ENCODE measurements at places on chromosomes 1 and 21.

- DNase-seq = no peak
Observed at GRCh38 chr21:31030367-31031106, 7.7 kb downstream of the KRTAP19-8 start.

- DNase-seq = no peak
Observed at GRCh38 chr1:222893255-222893654, 78.4 kb downstream of the DISP1 start.

- no peak for DNase-seq
Observed at GRCh38 chr1:182587666-182588499, 1.2 kb downstream of the RNASEL start.

- no peak for DNase-seq
Observed at GRCh38 chr1:196255762-196256161, 352.5 kb downstream of the KCNT2 start.

GRCh38 chr1:43464681-43465504, 11.2 kb upstream of the HYI start:
- DNase-seq = peak; percentile 55

GRCh38 chr1:206769304-206769731, 1.3 kb upstream of the IL19 start:
- DNase-seq = no peak

DNA sequence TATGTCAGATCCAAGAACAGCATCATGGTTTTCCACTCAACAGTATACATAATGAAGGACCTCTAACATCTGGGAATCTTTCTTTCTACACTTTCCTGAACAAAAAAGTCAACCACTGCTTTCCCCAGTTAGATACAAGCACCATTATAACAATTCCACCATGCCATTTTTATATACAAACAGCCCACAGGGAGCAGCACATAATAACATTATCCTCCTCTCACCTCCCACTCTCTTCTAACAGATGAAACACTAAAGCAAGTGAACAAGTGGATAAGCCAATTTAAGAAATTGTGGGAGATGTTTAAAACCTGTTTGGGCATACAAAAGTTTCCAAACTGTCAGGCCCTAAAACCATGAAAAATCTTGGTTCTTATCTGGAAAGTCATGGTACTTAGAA, 29.4 kb upstream of the PRRC2C start:
- no peak for DNase-seq

DNA sequence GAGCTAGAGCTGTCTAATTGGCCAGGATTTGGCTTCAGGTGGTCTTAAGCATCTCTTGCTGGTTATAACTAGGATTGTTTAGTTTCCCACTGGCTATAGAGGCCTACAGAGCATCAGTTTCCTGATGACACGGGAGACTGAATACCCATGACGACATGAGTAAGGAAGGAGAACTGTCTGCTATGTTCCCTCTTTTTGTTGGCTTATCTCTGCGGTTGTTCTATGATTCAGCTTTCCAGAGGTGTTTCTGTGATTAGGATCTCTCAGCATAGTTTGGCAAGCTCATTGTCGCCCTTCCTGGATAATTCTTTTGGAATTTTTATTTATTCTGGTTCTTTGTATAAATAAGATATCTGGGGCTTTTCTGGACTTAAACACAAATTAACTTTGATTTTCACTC, 163.4 kb downstream of the OLFM3 start:
- DNase-seq = no peak

- DNase-seq = no peak
Observed at GRCh38 chr1:15132965-15133364, 20.6 kb upstream of the TMEM51 start.

DNA sequence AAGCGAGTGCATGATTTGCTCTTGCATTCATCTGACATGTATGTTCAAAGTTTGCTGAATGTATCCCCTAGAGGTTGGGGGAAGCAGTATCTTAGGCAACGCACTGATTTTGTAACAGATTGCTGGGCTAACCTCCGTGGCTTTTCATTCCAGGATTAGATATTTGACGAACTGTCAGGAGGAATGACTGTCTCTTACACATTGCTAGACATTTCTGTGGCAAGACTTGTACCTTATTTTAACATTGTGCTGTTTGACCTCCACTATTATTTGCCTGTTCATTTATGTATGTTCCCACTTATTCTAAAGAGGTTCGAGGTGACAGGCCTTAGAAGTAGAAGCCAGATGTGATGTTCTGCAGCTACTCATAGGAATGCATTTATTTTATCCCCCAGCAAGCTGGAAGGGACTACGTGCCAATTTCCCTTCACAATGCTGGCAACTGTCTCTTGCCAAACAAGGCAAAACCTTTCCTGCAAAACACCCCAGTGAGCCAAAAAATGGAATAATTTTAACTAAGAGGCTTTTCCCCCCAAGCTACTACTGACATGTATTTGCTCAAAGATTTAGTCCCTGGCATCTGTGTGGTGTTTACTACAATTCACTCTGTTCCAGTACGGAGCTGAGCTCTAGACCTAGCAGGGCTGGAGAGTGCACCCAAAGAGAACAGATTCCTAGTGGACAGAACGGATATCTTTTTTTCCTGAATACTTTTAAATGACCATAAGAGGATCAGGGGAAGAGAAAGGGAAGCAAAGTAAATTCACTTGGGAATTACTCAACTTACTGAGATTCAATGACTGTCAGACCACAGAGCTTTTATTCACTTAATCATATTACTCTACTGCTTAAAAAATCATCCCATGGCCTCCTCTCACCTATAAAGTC, 646.2 kb downstream of the SMYD3 start:
- DNase-seq = peak; percentile 66

DNA sequence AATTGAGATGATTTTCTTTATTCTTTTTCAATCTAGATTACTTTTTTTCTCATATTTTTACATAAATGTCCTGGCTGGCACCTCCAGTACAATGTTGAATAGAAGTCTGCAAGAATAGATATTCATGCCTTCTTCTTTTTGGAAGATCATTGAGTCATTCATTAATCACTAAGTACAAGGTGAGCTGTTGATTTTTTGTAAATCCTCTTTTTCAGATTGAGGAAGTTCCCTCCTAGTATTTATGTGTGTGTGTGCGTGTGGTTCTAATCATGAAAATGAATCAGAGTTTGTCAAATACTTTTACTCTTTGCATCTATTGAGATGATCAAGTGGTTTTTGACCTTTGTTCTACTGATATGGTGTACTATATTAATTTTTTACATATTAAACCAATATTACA, 859.3 kb downstream of the KCNT2 start:
- DNase-seq = no peak

GRCh38 chr1:1794999-1795398, 16.7 kb upstream of the NADK start:
- no peak for DNase-seq

DNA sequence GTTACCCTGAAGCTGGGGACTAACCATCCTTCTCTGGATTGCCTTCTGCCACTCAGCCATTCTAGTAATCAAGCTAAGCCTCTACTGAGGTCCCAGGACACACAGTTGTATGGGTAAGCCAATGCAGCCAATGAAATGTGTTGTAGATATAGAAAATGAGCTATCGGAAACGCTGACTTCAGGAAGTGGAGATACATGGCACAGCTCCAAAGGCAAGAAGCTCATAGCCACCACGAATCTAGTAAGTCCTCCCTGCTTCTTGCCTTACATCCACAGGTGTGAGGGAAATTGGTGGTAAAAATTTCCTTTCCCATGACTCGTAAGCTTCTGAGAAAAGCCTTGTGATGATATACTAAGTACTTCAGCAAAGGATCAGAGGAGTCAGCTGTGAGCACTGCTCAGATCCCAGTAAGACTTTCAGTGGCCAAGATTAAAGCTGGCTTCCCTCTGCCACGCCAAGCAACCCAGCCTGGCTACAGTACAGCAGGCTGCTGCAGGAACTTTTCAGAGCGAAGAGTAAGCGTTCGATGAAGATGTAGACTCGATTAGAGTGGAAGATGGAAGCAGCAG, 117.7 kb downstream of the SIM2 start:
- DNase-seq = peak; percentile 26

DNA sequence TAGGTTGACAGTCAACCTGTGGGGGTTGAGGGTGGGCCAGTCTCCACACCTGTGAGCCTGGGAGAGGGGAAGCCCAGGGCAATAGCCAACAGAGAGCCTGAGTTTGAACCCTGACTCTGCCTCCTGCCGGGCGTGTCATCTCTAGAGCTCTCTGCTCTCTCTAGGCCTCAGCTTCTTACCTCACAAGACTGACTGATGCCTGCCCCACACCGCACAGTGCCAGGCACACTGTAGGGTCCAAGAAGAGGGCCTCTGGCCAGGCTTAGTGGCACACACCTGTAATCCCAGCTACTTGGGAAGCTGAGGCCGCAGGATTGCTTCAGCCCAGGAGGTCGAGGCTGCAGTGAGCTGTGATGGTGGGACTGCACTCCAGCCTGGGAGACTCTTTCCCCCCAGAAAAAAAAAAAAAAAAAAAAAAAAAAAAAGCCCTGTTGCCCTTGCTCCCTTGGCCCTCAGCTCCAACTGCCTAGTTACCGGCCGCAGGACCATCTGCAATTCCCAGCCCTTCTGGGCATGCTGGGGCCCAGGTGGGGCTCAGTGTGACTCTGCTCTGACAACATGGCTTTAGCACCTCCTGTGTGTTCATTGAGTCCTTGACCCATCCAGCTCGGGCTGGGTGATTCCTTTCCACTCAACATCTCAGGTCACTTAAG, 25.1 kb downstream of the GRHL3 start:
- no peak for DNase-seq

- no peak for DNase-seq
Observed at GRCh38 chr1:201258763-201259230, 24.5 kb upstream of the PKP1 start.

DNA sequence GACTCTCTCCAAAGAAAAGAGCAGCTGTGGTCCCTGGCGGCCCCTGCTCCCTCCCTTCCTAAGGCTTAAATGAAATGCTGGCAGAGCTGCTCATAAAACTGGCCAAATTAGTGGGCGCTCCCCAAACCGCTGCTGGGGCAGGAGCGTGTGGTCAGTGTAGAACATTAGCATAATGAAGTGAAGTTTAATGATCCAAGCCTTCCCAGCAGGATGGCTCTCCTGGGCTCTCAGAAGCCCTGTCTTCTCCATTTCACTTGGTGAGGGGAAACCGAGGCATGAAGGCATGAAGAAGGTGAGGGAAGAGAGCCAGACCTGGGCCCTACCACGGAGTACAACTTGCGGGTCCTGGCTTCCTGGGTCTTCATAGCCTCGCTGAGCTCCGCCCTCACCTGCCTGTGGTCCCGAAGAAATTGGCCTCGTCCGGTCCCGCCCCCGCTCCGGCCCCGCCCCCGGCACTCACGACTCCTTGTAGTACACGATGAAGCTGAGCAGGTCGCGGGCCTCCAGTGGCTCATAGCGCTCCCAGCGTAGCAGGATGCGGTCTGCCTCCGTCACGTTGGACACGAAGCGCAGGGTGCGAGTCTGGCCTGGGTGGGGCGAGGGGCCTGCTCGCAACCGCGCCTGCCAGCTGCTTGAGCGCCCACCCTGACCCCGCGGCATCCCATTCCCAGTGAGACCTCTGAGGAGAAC, 10.3 kb downstream of the INSRR start:
- DNase-seq = no peak

GRCh38 chr1:219155135-219155534, 18.5 kb upstream of the LYPLAL1 start:
- DNase-seq = peak; percentile 76

GRCh38 chr1:51139474-51139873, 37.4 kb downstream of the C1orf185 start:
- DNase-seq = no peak

GRCh38 chr1:20834780-20835179, 47.7 kb upstream of the HP1BP3 start:
- DNase-seq = peak; percentile 16

GRCh38 chr1:95041491-95042165, 31.1 kb downstream of the ALG14 start:
- DNase-seq = peak; percentile 89

DNA sequence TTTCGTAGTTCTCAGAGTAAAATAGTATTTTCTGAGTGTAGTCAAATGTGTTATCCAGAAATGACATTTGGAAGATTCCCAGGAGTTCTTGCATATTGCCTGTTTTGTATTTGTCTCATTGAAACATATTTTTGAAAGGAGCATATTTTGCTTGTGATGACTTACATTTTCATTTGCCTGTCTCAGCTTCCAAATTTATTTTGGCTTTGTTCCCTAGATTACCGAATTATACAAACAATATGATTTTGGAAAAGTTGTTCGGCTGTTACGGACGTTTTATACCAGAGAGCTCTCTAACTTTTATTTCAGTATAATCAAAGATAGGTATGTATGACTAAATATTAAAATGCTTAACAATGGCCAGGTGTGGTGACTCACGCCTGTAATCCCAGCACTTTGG, 46.0 kb downstream of the IARS2 start:
- no peak for DNase-seq

- no peak for DNase-seq
Observed at GRCh38 chr1:167431909-167432650, 86.2 kb downstream of the CD247 start.

GRCh38 chr1:62304975-62305374, 14.3 kb downstream of the KANK4 start:
- DNase-seq = no peak

GRCh38 chr21:17742181-17742580, 77.0 kb downstream of the C21orf91 start:
- DNase-seq = no peak

All from LHCN-M2 (cell line).